Stimulated activated CD4-positive, alpha-beta T cell treated with anti-CD3 and anti-CD28 coated beads, Interleukin-1b, Interleukin-23, amount 100 ng/mL, for 1 hour (primary cell): ENCODE measurements at places on chromosomes 3 and 15.

GRCh38 chr15:24054547-24055245 is 367.6 kb upstream of the NDN start:
- no peak for DNase-seq

DNA sequence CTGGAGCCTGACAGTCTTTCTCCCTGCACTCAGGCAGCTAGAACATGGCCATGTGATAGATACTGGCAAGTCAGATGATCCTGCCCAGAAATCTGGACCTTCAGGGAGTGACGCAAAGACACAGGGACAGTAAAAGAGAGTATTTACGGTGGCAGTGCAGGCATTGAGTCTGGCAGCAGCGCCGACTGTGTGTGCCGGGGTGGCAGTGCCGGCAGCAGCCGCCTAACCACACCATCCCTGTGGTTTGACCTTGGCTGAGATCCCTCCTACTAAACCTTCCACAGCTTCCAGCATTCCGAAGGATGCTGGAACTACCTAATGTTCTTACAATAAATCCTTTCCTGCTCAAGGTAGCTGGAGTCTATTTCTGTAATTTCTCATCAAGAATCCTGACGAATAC is 4.6 kb upstream of the TSPAN3 start:
- no peak for DNase-seq

- no peak for DNase-seq
Measured at GRCh38 chr15:48096355-48096786, 24.4 kb upstream of the SLC24A5 start.

- DNase-seq, result no peak
Measured at GRCh38 chr15:32998979-32999672, 195.4 kb downstream of the FMN1 start.

- no peak for DNase-seq
Measured at GRCh38 chr3:31483776-31484175, 48.9 kb upstream of the STT3B start.

DNA sequence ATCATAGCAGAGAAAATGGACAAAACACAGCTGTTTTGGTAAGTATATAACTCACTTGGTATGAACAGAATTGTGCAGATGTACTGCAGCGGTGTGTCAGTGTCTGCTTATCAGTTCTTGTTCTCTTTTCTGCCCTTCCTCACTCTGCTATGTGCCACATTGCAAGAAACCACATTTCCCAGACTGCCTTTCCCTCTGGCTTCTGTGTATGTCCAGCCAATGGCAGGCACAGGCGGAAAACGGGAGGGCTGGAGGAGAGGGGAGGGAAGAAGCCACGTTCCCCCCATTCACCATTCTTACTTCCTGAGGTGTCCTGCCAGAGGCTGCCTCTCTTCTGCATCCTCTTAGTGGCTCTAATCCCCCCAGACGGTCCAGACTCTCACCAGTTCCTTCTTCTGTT is 15.4 kb downstream of the HHLA2 start:
- no peak for DNase-seq

DNA sequence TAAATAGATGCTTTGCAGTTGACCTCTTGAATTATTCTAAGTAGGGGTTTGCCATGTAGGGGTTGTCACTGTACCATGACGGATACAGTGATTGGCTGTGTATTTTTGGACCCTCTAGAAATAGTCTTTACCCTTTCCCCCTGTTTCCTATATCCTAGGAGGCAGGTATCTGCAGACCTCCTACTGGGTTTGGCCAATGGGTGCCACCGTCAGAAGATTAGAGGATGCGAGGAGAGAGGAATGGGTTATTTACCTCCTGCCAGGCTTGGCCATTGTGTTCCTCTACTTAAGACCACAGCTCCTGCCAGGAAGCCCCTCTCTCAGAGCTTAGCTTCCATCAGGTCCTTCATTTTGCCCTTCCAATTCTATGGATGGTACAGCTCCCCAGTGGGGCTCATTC is 40.2 kb upstream of the CLRN1 start:
- DNase-seq, result no peak

DNA sequence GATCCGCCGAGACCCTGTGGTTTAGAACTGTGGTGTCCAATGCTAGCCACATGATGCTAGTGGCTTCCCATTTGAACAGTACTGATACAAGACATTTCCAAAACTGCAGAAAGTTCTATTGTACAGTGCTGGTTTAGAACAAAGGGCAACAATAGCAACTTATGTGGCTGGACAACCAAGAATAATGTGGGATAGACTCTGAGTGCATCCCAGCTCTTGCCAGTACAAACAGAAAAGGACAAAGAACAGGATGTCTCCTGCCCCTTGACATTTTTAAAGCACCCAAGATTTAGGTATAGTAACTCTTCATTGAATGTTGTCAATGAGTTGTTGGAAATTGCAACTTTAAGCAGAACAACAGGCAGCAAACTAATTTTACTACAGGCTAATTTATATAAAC is 107.3 kb downstream of the ZNF385D start:
- no peak for DNase-seq

GRCh38 chr15:43958861-43959330 is 132.1 kb downstream of the WDR76 start:
- DNase-seq, result no peak

GRCh38 chr3:103785537-103785936 is 1350.7 kb downstream of the ZPLD1 start:
- no peak for DNase-seq

DNA sequence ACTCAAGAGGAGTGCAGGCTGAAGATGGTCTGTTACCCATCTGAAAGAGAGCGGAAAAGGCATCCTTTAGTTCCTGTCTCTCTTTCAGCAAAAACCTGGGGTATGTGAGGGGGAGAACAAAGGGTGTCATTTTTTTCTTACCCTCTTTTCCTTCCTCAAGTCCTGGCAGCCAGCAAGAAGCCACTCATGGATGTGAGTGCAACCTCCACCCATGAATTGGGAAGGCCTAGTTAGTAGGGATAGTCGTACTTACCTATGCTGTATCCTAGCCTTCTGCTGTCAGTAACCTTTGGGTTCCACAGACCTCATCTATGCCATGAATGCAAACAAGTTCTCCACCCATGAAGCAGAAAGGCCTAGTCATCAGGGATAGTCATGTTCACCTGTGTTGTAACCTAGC is 472.8 kb downstream of the ZIC1 start:
- no peak for DNase-seq

DNA sequence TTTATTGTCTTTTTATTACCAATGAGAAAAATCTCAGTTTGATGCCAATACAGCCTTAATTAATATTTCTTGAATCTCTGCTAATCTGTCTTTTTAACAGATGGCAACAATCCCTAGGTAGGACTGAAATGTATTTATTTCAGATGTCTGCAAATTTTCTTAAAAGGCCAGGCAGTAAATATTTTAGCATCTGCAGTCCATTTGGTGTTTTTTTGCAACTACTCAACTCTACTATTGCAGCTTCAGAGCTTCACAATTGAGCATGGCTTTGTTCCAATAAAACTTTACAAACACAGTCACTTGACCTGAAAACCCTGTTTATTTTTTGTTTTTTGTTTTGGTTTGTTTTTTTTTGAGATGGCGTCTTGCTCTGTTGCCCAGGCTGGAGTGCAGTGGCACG is 82.7 kb downstream of the RARB start:
- no peak for DNase-seq

- no peak for DNase-seq
Measured at GRCh38 chr3:56254835-56255234, 213.4 kb downstream of the ERC2 start.

DNA sequence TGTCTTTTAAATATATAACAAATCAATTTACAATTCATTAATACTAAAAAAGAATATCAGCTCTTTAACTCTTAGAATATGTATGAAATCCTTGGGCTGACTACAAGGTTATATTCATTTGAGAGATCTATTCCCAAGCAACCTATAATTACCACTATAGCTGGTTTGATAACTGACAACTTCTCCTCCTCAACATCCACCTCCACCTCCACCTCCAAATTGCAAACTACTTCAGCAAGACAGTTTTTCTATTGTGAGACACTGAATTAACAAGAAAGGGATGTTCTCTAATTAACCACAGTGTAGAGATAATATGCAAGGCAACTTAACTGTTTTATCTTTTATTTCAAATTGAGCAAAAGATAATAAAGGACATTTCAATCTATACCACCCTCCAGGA is 284.8 kb upstream of the ARL6 start:
- DNase-seq, result no peak

GRCh38 chr3:172582712-172583111 is 59.5 kb upstream of the TNFSF10 start:
- DNase-seq, result no peak
